H1 (cell line): ENCODE measurements at places on chromosomes 4 and X.

- no peaks in the 10 kb centered on the region; the same call in 1 of the 2 replicates for H3K4me1 ChIP-seq
- no peak overlapping the region for H3K4me3 ChIP-seq
- H3K36me3 ChIP-seq = no peaks in the 10 kb centered on the region
- no peaks in the 10 kb centered on the region for H3K27me3 ChIP-seq
- no peak for DNase-seq
Measured at GRCh38 chr4:106096454-106096853, 201.2 kb downstream of the NPNT start.

GRCh38 chr4:135385830-135386581, 1184.4 kb upstream of the PABPC4L start:
- no peak overlapping the region for H3K27ac ChIP-seq
- no peaks in the 10 kb centered on the region for H3K27me3 ChIP-seq
- no peaks in the 10 kb centered on the region for H3K4me1 ChIP-seq
- H3K36me3 ChIP-seq = no peaks in the 10 kb centered on the region

DNA sequence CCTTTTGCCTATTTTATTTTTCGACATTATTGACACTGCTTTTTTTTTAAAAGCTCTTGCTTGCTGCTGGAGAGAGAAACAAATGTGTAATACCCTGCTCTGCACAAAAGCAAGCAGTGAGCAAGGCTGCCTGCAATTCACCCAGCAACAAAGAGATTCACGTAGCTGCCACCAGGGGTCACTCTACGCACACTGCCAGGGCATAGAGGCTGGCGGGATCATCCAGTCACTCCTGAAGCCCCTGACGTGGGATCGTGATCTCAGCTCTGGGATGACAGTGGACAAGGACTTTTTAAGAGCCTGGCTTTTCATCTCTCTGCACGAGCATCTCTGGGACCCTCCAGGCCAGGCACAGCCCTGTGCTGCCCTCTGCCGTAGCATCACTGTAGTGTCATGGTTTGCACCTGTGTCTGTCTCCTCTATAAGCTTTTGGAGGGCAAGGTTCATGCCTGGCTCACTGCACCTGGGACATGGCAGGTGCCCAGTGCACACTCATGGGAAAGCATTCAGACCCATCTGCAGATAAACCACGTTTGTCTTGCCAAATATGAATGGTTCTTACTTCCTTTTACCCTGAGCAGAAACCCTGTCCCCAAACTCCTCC, 19.8 kb downstream of the C4orf50 start:
- no peak overlapping the region for H3K27ac ChIP-seq
- DNase-seq = peak; percentile 38
- H3K4me3 ChIP-seq = no peak overlapping the region
- H3K4me1 ChIP-seq = no peaks in the 10 kb centered on the region

- H3K36me3 ChIP-seq = peaks cover 4% of the 10 kb centered on the region; the same call in 1 of the 2 replicates
- no peak overlapping the region for H3K27ac ChIP-seq
- H3K4me3 ChIP-seq = no peak overlapping the region
Measured at GRCh38 chr4:48570646-48571220, 80.7 kb downstream of the ZAR1 start.

- no peaks in the 10 kb centered on the region for H3K27me3 ChIP-seq
- H3K27ac ChIP-seq = no peak overlapping the region
- no peaks in the 10 kb centered on the region for H3K36me3 ChIP-seq
- no peak for DNase-seq
- no peaks in the 10 kb centered on the region for H3K4me1 ChIP-seq
- no peak overlapping the region for H3K4me3 ChIP-seq
Measured at GRCh38 chr4:155973639-155974475, 20.2 kb upstream of the CTSO start.

- H3K27me3 ChIP-seq = no peaks in the 10 kb centered on the region
- H3K36me3 ChIP-seq = no peaks in the 10 kb centered on the region
- no peak for DNase-seq
- H3K4me1 ChIP-seq = no peaks in the 10 kb centered on the region
- no peak overlapping the region for H3K27ac ChIP-seq
Measured at GRCh38 chr4:1200425-1201035, 28.1 kb upstream of the SPON2 start.

DNA sequence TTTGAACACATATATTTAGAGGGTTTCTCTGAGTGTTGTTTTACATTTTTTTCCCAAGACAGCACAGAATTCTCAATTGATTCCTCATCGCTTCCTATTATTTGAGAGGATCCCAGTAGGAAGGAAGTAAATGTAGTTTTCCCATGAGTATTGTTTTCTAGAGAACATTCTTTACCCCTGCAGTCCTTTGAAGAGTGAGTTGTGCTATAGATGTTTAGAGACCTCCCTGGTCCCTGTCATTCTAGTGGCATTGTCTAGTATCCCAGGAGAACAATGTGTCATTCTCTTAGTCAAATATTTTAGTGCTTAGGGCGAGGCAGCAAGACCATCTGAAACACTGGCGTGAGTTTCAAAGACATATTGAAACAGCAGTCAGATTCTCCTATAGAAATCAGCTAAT, 32.5 kb downstream of the SORBS2 start:
- no peaks in the 10 kb centered on the region for H3K27me3 ChIP-seq
- peaks cover 13% of the 10 kb centered on the region for H3K4me1 ChIP-seq
- H3K36me3 ChIP-seq = no peaks in the 10 kb centered on the region
- no peak for DNase-seq

DNA sequence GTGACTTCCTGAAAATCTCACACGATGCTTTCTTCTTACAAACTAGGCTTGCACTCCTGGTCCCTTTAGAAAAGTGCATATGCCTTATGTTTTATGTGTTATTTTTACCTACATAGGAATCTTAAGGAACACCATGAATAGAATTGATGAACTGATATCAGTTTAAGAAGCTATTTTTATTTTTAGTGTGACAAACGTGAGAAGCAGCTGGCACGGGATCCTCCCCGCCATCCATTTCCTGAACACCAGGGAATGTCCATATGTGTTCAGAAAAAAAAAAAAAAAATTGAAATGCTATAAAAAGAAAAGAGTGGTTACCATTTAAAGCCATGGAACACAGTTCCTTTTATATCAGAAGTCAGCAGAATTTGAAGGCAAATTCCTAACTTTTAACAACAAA, 1096.1 kb upstream of the PRKX start:
- H3K4me1 ChIP-seq = no peaks in the 10 kb centered on the region
- no peaks in the 10 kb centered on the region for H3K36me3 ChIP-seq
- no peaks in the 10 kb centered on the region for H3K27me3 ChIP-seq
- no peak overlapping the region for H3K4me3 ChIP-seq
- no peak for DNase-seq

DNA sequence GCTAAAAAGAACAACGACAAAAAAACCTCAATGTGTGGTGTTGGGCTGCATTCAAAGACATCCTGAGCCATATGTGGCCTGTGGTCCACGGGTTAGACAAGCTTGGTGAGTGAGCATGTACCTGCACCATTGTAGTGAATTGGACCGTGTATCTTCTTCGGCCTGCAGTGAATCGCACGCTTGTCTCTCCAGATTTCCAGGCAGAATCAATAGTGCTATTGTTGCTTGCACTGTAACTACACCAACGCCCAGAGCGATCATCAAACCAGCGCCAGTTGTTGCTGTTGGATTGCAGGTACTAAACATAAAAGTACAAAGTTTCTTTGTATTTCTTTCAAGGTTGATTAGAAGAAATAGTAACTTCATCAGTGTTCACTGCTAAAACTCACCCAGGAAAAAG, 101.6 kb downstream of the HUWE1 start:
- peaks cover 97% of the 10 kb centered on the region for H3K36me3 ChIP-seq
- H3K27ac ChIP-seq = no peak overlapping the region
- no peak for DNase-seq
- no peaks in the 10 kb centered on the region for H3K27me3 ChIP-seq

- no peak overlapping the region for H3K4me3 ChIP-seq
- DNase-seq = no peak
- H3K4me1 ChIP-seq = no peaks in the 10 kb centered on the region
- H3K36me3 ChIP-seq = no peaks in the 10 kb centered on the region
- no peak overlapping the region for H3K27ac ChIP-seq
- no peaks in the 10 kb centered on the region for H3K27me3 ChIP-seq
Measured at GRCh38 chr4:63894161-63894560, 515.1 kb downstream of the TECRL start.

GRCh38 chrX:20442597-20442996, 175.9 kb upstream of the RPS6KA3 start:
- H3K4me3 ChIP-seq = no peak overlapping the region
- peaks cover 3% of the 10 kb centered on the region for H3K4me1 ChIP-seq
- H3K27ac ChIP-seq = no peak overlapping the region
- no peaks in the 10 kb centered on the region for H3K27me3 ChIP-seq
- DNase-seq = peak; percentile 76

GRCh38 chrX:8845060-8845459, 43.9 kb upstream of the FAM9A start:
- DNase-seq = no peak
- H3K27me3 ChIP-seq = no peaks in the 10 kb centered on the region
- H3K36me3 ChIP-seq = no peaks in the 10 kb centered on the region
- H3K4me3 ChIP-seq = no peak overlapping the region
- no peak overlapping the region for H3K27ac ChIP-seq

GRCh38 chrX:9356846-9357245, 108.0 kb upstream of the TBL1X start:
- H3K36me3 ChIP-seq = no peaks in the 10 kb centered on the region
- H3K27ac ChIP-seq = no peak overlapping the region

DNA sequence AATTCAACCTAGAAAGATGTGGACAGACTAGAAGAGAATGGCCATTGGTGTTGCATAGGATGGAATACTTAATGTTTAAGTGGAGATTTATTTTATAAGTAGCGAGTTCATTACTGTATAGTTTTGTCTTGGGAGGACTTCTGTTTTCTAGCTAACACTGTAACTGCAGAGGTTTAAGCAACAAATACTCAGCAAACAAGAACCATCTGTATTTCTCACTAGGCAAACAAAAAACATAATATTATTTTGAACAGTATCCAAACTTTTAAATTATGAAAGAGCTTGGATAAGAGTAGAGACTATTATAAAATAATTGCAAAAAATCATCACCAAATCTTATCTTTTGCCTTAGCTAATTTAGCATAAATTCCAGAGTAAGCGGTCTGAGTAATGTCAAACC, 121.1 kb downstream of the GLRA3 start:
- no peak overlapping the region for H3K27ac ChIP-seq
- no peak for DNase-seq
- no peak overlapping the region for H3K4me3 ChIP-seq

DNA sequence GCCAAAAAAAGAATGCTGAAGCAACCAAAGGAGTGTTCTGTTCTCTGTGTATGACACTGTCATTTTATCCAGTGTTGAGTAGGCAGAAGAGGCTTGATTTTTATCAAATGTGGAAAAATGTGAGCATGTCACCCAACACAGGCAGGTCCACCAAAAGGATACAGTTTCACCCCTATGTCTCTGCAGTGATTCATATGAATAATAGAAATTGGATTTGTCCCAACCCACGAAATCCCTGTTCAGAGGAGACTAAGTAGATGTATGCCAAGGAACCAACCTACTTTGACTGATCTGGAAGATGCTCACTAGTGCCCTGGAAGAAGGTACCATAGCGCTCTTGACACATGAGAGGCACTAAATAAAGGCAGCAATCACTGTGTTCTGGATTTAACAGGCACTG, 72.5 kb downstream of the FGF13 start:
- no peak overlapping the region for H3K4me3 ChIP-seq
- no peak for DNase-seq
- peaks cover 2% of the 10 kb centered on the region; the same call in 1 of the 2 replicates for H3K36me3 ChIP-seq
- no peaks in the 10 kb centered on the region for H3K4me1 ChIP-seq
- no peaks in the 10 kb centered on the region for H3K27me3 ChIP-seq
- H3K27ac ChIP-seq = no peak overlapping the region

GRCh38 chr4:174626342-174627008, 104.2 kb upstream of the HPGD start:
- no peak overlapping the region for H3K4me3 ChIP-seq
- DNase-seq = no peak
- no peaks in the 10 kb centered on the region for H3K4me1 ChIP-seq
- no peak overlapping the region for H3K27ac ChIP-seq
- no peaks in the 10 kb centered on the region for H3K27me3 ChIP-seq

GRCh38 chr4:41514766-41515481, 23.0 kb upstream of the LIMCH1 start:
- H3K4me1 ChIP-seq = no peaks in the 10 kb centered on the region
- H3K4me3 ChIP-seq = no peak overlapping the region
- no peaks in the 10 kb centered on the region for H3K27me3 ChIP-seq
- no peaks in the 10 kb centered on the region for H3K36me3 ChIP-seq

- H3K27me3 ChIP-seq = no peaks in the 10 kb centered on the region
- DNase-seq = peak; percentile 0
- no peaks in the 10 kb centered on the region for H3K36me3 ChIP-seq
- no peak overlapping the region for H3K27ac ChIP-seq
- H3K4me1 ChIP-seq = no peaks in the 10 kb centered on the region
- H3K4me3 ChIP-seq = no peak overlapping the region
Measured at GRCh38 chrX:68462653-68463052, 29.4 kb upstream of the OPHN1 start.

GRCh38 chr4:173934201-173934600, 349.3 kb downstream of the FBXO8 start:
- H3K27ac ChIP-seq = no peak overlapping the region
- H3K27me3 ChIP-seq = no peaks in the 10 kb centered on the region
- H3K4me1 ChIP-seq = peaks cover 3% of the 10 kb centered on the region; the same call in 1 of the 2 replicates
- no peak for DNase-seq
- no peaks in the 10 kb centered on the region for H3K36me3 ChIP-seq

- H3K27ac ChIP-seq = no peak overlapping the region
- no peaks in the 10 kb centered on the region for H3K27me3 ChIP-seq
- peak; percentile 82 for DNase-seq
- no peaks in the 10 kb centered on the region for H3K36me3 ChIP-seq
- H3K4me3 ChIP-seq = no peak overlapping the region
Measured at GRCh38 chr4:171846232-171846631, 33.0 kb downstream of the GALNTL6 start.

DNA sequence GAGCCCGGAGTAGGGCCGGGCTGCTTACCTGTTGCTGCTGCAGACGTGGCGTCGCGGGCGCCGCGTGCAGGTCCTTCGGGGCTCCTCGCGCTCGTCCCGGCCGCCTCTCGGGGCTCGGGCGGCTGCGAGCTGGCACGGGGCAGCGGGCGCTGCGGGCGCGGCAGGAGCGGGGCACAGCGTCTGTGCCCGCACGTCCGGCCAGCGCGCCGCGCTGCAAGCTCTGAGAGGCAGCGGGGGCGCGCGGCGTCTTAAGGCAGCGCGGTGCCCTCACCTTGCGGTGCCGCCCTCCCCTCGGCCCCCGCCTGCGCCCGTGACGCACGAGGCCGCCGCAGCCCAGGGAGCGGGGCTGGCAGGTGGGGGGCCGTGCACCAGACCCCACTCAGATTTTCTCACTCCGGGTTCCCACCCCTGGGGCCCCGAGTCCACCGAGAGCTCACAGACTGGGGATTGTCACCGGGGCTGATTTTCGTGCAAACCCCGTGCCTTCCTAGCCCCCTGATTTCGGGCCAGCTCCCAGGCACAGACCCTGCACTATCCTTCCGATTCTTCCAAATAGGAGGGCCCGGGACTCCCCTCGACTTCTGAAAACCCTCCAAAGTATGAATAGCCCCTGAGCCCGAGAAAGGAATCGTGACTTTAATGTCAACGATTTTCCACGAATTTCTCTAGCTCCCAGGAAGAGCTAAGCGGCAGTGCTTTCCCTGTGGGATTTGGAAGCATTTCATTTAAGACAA, at the start of gene GPR101:
TSS of gene GPR101 (minus strand) at position 222 of the 734 bp plus-strand sequence. CDS start 2,321 bp downstream, outside the sequence.
- no peak within 1 kb of the TSS for H3K27ac ChIP-seq
- no peaks in the 10 kb centered on the region for H3K36me3 ChIP-seq
- H3K27me3 ChIP-seq = peaks cover 60% of the 10 kb centered on the region
- no peak for DNase-seq
- H3K4me3 ChIP-seq = no peak within 1 kb of the TSS; the same call in 1 of the 2 replicates

- H3K27ac ChIP-seq = peak overlapping the region; percentile 86
- H3K27me3 ChIP-seq = no peaks in the 10 kb centered on the region
- H3K4me1 ChIP-seq = peaks cover 36% of the 10 kb centered on the region
- DNase-seq = peak; percentile 70
Measured at GRCh38 chr4:8050555-8051206, 107.9 kb downstream of the ABLIM2 start.
